ENCODE measurements at places on chromosomes 13 and 19.

DNA sequence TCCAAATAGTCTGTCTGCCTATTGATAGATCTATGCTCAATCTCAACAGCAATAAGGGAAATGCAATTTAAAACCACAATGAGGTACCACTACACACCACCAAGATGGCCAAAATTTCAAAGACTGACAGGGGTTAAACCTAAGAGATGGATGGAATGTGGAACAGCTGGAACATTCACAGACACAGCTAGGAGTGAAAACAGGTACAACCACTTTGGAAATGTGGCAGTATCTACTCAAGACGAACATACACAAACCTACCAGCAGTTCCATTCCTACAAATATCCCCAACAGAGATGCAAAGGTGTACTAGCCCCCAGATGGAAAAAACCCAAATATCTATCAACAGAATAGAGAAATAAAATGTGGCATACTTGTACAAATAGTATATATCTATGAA is 86.4 kb downstream of the TSC22D1 start:
- no peak for DNase-seq

DNA sequence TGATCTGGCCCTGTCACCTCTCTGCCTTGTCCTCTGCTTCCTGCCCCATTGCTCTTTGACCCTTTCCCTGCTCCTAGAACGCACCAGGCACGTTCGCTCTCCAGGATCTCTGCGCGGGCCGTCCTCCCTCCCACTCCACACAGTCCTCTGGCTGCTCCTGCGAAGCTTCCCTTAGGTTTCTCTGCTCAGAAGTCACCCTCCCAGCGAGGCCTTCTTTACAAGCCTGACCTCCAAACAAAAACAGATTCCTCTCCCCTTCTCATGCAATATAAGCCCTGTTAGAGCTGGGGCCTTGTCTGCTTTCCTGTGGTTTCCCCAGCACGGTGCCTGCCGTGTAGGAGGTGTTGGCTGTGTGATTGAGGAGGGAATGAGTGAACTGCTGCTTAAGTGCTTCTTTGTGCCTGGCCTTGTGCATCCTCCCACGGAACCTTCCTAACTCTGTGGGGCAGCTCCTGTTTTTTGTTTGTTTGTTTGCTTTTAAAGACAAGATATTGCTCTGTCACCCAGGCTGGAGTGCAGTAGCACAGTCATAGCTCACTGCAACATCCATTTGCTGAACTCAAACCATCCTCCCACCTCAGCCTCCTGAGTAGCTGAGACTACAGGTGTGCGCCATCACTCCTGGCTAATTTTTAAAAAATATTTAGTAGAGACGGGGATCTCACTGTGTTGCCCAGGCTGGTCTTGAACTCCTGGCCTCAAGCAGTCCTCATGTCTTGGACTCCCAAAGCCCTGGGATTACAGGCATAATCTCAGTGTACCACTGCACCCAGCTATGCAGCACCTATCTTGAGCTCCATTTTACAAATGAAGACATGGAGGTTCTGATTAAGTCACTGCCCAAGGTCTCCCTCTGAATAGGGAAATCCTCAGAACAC is 82.0 kb downstream of the SIPA1L3 start:
- DNase-seq: no peak

- no peak for DNase-seq
Observed at GRCh38 chr13:59103004-59103768, 1060.5 kb downstream of the DIAPH3 start.

DNA sequence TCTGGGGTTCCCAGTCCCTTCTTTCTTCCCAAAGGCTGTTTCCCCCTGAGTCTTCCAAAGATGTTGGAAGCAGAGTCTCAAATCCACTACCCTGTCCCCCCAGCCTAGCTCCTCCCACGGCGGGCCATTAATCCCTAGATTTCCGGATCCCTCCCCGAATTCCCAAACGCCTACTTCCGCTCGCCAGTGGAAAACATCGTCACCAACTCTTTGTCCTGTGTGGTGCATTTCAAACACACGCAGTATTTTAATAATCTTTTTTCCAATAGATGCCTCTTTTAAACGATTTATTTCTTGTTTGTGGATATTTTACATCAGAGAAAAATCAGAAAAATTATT is 610 bp downstream of the ZNF791 start:
- DNase-seq: no peak

GRCh38 chr19:7513809-7514642 is 1.9 kb upstream of the ZNF358 start:
- DNase-seq: no peak

- DNase-seq: peak; percentile 39
Observed at GRCh38 chr19:17807731-17808316, 12.9 kb downstream of the B3GNT3 start.

GRCh38 chr19:3113100-3114017 is 19.2 kb downstream of the GNA11 start:
- DNase-seq: no peak

- DNase-seq: no peak
Observed at GRCh38 chr13:99766641-99767045, 204.9 kb downstream of the ZIC5 start.

- DNase-seq: no peak
Observed at GRCh38 chr19:40612831-40613689, 11.9 kb downstream of the LTBP4 start.

DNA sequence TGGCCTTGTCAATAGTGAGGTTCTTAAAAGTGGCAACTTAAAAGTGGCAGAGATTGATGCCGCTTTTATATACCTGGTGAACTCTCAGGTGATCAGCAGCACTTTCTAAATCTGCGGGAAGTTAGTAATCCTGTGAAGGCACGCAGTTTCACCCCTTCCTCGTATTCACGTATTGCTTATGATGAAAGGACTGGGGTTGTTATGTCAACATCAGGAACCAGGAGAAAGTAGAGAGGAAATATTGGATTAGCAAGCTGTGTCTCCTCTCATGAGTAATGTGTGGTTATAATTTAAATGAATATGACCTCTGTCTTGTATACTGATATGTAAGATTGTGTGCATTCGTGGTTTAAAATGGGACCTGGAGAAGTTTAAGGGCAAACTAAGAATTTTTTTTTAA is 544.6 kb downstream of the SLITRK6 start:
- no peak for DNase-seq

- DNase-seq: no peak
Observed at GRCh38 chr13:45909089-45909488, 57.5 kb upstream of the SIAH3 start.

GRCh38 chr13:113187263-113187669 is 21.2 kb downstream of the PCID2 start:
- no peak for DNase-seq

DNA sequence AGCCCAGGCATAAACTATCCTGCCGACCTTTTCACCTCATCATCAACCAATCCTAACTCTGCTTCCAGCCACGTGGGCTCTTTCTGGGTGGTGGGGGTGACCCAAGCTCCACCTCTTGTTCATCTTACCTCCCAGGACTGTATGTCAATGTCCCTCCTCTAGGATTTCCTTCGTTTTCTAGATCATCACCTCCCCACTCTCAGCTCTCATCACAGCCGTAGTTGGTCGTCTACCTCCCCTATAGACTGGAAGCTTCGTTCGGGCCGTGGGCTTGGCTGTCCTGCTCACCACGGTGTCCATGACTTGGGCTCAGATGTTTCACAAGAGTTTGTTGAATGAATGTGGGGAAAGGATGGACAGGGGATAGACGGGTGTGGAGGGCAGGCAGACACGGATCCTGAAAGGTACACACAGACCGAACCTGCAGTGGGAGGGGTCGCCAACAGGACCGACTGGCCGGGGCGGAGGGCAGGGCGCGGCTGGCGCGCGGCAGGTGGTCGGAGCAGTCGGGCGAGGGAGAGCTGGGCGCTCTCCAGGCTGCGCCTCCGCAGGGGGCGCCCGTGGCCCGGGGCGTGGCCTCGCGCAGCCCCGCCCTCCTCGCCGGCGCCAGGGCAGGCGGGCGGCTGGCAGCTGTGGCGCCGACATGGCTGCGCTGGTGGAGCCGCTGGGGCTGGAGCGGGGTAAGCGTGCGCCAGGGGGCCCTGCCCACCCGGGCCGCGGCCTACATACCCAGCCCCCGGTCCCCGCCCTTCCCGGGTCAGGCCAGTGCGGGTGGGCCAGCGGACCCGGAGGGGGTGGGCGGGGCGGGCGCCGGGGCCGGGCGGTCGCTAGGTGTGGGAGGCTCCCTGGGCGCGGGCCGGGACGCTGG is at the start of gene LIN7B:
Gene LIN7B (plus strand): TSS at position 609 of the 868 bp plus-strand sequence. CDS start 35 bp downstream, at position 644.
- peak; percentile 50 for DNase-seq

- no peak for DNase-seq
Observed at GRCh38 chr19:45826934-45827333, 11.8 kb upstream of the RSPH6A start.

- DNase-seq: no peak
Observed at GRCh38 chr13:73462241-73462640, 403.4 kb downstream of the KLF5 start.

DNA sequence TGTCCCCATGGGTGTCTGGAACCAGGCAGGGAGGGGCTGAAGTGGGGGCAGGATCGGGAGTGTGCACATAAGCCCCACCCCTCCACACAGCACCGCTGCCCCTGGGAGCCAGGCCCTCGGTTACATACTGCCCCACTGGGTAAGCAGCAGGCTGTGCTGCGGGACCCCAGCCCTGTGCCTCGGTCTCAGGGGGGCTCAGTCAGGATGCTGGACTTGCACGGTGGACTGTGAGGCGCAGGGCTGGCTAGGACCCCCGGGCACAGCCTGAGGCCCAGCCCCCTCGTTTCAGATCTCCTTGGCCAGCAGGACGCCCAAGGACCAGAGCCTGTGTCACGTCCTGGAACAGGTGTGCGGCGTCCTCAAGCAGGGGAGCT is 16.3 kb downstream of the MPND start:
- no peak for DNase-seq

DNA sequence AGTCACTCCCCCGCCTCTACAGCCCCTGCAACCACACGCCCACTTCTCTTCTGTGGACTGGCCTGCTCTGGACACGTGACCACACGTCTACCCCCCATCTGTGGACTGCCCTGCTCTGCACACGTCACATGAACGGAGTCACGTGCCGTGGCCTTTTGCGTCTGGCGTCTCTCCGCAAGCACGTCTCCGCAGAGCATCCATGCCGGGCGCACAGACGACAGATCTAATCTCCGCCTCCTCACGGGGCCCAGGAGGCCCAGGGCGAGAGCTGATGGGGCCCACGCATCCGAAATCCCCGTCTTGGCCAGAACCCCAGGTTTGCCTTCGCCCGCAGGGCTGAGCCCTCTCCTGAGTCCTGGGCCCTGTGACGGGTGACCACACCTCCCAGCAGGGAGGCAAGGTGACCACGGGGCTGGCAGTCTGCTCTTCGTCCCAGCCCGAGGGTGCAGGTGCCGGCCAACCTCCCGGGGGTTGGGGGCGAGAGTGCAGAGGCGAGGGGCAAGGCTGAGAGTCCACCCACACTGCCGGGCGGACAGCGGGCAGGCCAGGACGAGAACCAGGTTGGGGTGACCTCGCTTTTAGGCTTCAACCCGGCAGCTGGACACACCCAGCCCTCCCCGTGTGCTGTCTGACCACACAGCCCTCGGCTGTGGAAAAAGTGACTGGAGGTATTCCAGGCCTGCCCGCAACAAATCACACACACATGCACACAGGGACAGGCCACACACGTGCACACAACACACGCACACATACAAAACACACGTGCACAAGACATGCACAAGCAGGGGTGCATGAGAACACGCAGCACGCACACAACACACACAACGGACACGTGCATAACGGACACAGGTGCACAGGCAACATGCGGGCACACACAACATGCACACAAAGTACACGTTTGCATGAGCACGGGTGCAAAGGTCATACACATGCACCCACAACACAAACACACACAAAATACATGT is 3.9 kb downstream of the SBNO2 start:
- DNase-seq: no peak

DNA sequence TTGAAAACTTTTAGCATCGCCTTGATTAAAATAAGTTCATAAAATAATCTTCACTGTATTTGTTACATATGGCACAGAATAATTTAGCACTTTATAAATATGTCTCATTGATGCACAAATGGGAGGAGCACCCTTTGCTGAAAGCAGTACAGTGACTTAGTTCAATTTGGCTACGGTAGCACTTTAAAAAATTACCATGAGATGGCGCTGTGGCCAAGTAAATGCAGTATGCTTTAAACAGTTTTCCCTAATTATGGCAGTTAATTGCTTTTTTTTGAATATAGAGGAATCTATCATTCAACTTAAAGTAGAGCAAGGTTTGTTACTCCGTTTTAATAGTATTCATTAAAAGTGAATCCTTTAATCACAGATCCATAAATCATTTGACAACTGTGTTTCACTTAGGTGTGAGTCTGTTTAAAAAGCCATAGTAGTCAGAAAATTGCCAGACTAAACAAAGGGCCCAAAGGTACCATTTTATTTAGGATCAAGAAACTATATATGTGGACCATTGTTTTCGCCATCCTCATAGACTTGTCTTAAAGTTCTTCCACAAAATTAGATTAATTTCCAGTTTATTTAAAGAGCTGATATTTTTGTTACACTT is 34.7 kb upstream of the ESD start:
- peak; percentile 49 for DNase-seq
